ENCODE measurements at places on chromosomes 1 and 21.
A peak's percentile ranks its signal among the peaks of the same experiment; 100 is the strongest.

DNA sequence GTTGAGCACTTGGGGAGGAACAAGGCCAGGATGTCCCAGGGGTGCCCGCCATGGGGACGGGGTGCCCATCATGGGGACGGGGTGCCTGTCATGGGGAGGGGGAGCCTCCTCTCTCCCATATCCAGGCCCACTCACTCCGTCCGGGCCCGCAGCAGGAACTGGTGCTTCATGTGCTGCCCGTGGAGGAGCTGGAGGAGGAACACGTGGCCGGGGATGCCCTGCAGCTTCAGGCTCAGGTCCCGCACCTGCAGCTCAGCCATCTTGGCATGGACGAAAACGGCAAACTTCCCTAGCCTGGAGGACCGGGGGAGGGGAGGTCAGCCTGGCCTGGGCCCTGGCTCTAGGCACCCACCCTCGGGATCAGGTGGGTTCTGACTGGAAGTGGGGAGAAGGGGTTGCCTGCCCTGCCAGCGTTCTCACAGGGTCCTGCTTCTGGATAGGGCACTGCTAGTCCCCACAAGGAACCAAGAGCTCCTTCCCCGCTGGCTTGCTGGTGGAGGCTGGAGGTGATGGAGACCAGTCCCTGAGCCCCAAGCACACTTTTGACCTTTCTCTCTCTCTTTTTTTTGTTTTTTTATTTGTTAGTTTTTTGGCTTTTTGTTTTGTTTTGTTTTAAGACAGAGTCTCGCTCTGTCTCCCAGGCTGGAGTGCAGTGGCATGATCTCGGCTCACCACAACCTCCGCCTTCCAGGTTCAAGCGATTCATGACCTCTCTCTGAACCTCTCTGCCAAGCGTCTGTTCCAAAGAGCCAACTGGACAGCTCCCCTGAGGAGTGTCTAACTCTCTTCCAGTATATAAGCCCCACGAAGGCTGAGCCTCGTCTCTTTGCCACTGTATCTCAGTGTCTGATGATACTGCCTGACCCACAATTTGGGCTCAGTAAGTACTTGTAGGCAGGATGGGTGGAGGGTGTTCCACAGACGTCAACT, 9.9 kb downstream of the ARHGEF19 start:
- no peaks in the 10 kb centered on the region for H3K36me3 ChIP-seq
- H3K4me1 ChIP-seq: peaks cover 16% of the 10 kb centered on the region
- H3K27me3 ChIP-seq: no peaks in the 10 kb centered on the region
- H3K4me3 ChIP-seq: no peak overlapping the region
- no peak overlapping the region for H3K27ac ChIP-seq
- no peak for DNase-seq

- H3K27me3 ChIP-seq: no peaks in the 10 kb centered on the region
- H3K36me3 ChIP-seq: no peaks in the 10 kb centered on the region
- no peak overlapping the region for H3K27ac ChIP-seq
Measured at GRCh38 chr1:155645648-155646047, 35.6 kb downstream of the MSTO1 start.

DNA sequence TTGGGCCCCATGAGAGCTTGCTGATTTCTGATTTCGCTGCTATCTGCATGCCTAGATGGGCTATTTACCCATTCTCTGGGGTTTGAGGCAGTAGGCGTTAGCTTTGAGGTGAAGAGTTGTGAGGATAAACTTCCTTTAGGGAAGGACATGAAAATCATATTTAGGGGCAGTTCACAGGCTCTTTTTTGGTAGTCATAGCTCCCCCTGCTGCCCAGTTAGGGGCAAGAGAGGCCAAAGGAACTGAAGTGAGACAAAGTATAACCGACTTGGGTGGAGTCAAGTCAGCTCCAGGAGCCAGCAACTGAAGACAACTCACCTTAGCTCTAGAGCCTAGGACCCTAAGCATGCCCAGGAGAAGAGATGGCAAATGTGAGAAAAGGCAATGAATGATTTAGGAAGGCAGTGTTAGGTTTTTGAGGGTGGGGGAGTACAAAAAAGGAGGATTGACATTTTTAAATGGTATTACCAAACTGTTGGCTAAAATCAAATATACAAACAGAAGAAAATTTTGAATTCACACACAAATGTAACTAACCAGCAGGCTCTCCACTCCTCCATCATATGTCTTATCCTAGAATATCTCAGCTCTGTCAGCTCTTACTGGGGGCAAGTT, 625.2 kb downstream of the LMO4 start:
- no peak overlapping the region for H3K4me3 ChIP-seq
- DNase-seq: peak; percentile 73
- no peaks in the 10 kb centered on the region for H3K36me3 ChIP-seq
- H3K27me3 ChIP-seq: no peaks in the 10 kb centered on the region
- H3K27ac ChIP-seq: no peak overlapping the region

DNA sequence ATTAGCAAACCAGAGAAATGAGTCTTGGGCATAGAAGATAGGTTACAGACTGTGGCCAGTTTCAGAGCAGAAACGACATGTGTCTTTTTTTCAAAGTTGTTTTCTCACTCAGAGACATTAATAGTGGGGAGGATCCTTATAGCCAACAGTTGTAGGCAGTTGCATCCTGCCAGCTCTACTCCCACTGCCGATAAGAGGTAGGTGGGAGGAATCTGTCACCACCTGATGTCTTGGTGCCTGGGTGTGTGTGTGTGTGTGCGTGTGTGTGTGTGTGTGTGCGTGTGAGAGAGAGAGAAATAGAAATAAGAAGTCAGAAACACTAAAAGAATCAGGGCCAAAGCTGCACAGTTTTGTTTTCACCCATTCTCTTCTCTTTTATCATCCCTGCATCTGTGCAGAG, 219.5 kb downstream of the ZP4 start:
- H3K27ac ChIP-seq: no peak overlapping the region
- DNase-seq: no peak
- no peak overlapping the region for H3K4me3 ChIP-seq
- no peaks in the 10 kb centered on the region for H3K27me3 ChIP-seq
- no peaks in the 10 kb centered on the region for H3K36me3 ChIP-seq
- H3K4me1 ChIP-seq: no peaks in the 10 kb centered on the region

GRCh38 chr1:29305943-29306342, 69.6 kb downstream of the PTPRU start:
- no peak for DNase-seq
- H3K4me3 ChIP-seq: no peak overlapping the region
- H3K27ac ChIP-seq: no peak overlapping the region
- H3K27me3 ChIP-seq: no peaks in the 10 kb centered on the region
- H3K36me3 ChIP-seq: no peaks in the 10 kb centered on the region

DNA sequence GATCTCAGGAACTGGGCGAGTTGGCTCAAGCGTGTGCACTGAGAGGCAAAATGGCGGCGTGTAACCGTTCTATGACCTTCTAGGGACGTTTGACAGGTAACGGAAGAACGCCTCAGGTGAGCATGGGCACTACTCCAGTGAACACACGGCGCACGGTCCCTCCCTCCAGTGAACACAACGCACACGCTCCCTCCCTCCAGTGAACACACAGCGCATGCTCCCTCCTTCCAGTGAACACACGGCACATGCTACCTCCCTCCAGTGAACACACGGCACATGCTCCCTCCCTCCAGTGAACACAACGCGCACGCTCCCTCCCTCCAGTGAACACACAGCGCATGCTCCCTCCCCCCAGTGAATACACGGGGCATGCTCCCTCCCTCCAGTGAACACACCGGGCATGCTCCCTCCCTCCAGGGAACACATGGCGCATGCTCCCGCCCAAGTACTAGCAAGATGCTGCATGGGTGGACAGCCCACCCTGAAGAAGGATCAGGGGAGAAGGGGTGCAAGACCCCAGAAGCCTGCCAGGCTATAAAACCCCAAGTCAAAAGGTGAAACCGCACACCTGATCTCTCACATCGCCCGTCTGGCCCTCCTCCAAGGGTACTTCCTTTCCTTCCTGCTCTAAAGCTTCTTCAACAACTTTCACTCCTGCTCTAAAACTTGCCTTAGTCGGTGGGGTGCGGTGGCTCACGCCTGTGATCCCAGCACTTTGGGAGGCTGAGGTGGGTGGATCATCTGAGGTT, 3.5 kb downstream of the C1orf159 start:
- no peaks in the 10 kb centered on the region for H3K36me3 ChIP-seq
- H3K27ac ChIP-seq: no peak overlapping the region
- DNase-seq: no peak
- H3K4me1 ChIP-seq: peaks cover 10% of the 10 kb centered on the region

DNA sequence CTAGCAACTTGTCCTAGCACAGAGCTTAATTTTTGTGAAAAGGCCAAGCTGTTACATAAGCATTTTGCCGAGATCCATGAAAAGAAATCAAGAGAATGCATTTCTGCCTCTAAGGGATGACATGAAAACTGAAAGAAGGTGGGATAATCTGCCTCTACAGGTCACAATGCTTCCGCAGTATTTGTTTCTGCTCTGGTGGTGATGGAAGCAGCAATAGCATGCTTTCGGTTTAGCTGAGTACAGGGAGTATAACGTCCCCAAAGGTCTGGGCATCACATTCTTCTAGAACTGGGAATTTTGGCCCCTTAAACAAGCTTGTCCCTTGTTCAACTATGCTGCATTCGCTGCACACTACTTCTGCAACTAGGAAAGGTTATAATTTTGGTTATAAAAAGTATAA, 14.4 kb upstream of the MAGI3 start:
- no peak for DNase-seq
- H3K27me3 ChIP-seq: no peaks in the 10 kb centered on the region
- no peak overlapping the region for H3K4me3 ChIP-seq
- H3K27ac ChIP-seq: no peak overlapping the region

DNA sequence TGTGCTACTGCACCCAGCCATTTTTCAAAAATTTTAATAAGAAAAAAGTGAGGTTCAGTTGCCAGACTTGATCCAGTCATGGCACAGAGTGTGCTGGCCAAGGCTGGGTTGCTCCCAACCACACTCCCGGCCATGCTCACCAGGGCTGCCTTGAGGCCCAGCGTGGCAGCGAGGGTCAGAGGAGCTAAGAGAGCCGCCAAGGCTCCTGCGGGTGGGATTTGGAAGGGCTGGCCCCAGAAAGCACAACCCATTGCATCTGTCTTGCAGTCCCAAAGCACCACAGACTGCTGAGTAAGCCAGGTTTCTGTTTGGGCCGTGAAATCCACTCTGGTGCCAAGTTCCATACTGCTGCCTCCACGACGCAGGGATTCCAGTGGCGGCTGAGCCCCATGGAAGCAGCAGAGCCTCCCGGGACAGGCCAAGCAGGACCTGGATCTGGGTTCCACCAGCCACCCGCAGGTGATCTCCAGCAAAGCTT, 22.6 kb downstream of the ZBTB17 start:
- no peaks in the 10 kb centered on the region for H3K27me3 ChIP-seq
- H3K4me1 ChIP-seq: peaks cover 37% of the 10 kb centered on the region
- no peaks in the 10 kb centered on the region for H3K36me3 ChIP-seq
- no peak for DNase-seq
- H3K4me3 ChIP-seq: no peak overlapping the region

DNA sequence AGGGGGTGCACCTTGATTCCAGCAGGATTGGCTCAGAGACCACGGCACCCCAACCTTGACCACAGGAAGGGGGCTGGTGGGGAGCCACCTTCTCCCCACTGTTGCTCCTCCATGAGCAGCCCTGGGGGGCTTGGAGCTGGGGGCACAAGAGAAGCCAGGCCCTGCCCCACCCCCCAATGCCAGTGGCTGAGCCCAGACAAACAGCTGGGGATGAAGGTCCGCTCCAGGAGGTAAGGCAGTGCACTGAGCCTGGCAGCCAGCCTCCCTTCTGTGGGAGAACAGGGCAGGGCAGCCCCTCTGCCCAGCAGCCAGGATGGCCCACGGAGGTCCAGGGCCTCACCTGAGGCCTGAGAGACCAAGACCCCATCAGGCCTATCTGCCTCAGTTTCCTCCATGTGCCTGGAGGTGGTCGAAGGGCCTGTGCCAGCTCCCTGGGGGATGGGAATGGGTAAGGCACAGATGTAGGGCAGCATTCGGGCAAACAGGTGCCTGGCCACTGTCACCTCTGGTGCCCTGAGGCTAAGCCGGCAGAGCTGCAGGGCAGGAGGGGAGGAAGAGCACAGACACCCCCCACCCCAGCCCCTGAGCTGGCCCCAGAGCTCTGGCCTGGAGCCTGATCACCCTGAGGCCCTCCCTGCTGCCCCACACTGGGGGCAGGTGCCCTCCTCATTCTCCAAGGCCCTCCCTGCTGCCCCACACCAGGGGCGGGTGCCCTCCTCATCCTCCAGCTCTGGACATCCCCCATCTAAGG, 7.1 kb downstream of the ITGB2 start:
- no peak overlapping the region for H3K27ac ChIP-seq
- H3K27me3 ChIP-seq: no peaks in the 10 kb centered on the region
- H3K4me1 ChIP-seq: peaks cover 25% of the 10 kb centered on the region
- no peaks in the 10 kb centered on the region for H3K36me3 ChIP-seq

- no peak overlapping the region for H3K4me3 ChIP-seq
- no peaks in the 10 kb centered on the region for H3K4me1 ChIP-seq
- H3K36me3 ChIP-seq: no peaks in the 10 kb centered on the region
- H3K27me3 ChIP-seq: no peaks in the 10 kb centered on the region
- DNase-seq: no peak
Measured at GRCh38 chr1:9009438-9010370, 16.5 kb downstream of the SLC2A7 start.

GRCh38 chr1:6466023-6466422, at the start of gene TNFRSF25:
Gene TNFRSF25, minus strand, starts transcription at chr1:6466173. Its CDS starts 66 bp downstream, at chr1:6466107.
- no peaks in the 10 kb centered on the region for H3K36me3 ChIP-seq
- no peak within 1 kb of the TSS for H3K4me3 ChIP-seq
- no peaks in the 10 kb centered on the region for H3K27me3 ChIP-seq
- DNase-seq: no peak
- no peak within 1 kb of the TSS for H3K27ac ChIP-seq

DNA sequence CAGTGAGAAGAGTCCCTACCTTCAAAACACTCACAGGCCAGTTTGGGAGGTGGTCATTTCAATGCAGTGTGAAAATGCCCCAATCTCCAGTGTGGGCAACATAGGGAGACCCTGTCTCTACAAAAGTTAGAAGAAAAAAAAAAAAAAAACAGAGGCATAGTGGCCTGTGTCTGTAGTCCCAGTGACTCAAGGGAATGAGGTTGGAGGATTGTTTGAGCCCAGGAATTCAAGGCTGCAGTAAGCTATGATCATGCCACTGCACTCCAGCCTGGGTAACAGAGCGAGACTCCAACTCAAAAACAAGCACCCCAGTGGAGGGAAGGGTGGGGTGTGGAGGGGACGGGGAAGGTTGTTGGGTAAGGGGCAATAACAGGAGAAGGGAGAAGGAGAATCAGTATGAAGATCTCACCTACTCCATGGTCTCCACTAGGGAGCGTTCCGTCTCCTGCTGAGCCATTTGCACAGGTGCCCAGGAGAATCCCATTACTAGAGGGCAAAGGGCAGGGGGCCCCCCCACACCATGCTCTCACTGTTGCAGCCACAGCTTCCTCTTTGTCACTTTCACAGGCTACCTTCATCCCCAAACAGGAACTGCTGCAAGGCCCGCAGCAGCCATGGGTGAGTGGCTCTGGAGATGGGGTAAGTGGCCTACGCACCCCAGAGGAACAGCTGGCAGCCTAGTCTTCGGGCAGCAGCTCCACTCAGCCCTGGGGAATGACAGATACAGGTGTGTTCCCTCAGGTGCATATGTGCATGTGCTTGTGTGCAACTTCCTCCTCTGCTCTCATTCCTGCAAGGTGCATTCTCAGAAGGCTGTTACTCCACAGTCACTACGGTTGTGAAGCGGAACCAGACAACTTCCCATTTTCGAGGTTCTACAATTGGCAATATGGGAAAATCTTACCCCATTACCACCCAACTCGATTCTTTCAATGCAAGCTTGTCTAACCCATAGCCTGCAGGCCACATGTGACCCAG, 87.9 kb upstream of the LYST start:
- no peak overlapping the region for H3K27ac ChIP-seq
- no peak for DNase-seq
- H3K4me3 ChIP-seq: no peak overlapping the region
- H3K4me1 ChIP-seq: no peaks in the 10 kb centered on the region
- H3K27me3 ChIP-seq: no peaks in the 10 kb centered on the region

All from body of pancreas (tissue), 4 donors.